Stimulated activated CD8-positive, alpha-beta memory T cell treated with anti-CD3 and anti-CD28 coated beads, Interleukin-7, amount 100 ng/mL, for 1 hour (primary cell): ENCODE measurements at places on chromosomes 6 and 20.

DNA sequence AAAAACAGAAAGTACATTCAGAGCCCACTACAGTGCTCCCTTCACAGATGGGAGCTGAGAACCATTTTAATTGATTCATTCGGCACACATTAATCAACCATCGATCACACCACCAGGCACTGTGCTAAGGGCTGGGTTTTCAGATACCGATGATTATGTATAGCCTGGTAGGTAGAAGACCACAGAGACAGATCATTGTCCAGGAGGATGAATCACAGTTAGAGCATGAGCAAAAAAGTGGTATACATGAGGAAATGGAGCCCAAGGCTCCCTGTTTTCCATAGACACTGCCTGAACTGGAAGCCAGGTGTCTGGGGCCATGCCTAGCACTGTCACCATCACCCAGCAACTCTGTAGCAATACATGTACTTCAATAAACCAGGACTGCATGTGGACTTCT, 9.0 kb upstream of the PRDM1 start:
- no peak for DNase-seq

DNA sequence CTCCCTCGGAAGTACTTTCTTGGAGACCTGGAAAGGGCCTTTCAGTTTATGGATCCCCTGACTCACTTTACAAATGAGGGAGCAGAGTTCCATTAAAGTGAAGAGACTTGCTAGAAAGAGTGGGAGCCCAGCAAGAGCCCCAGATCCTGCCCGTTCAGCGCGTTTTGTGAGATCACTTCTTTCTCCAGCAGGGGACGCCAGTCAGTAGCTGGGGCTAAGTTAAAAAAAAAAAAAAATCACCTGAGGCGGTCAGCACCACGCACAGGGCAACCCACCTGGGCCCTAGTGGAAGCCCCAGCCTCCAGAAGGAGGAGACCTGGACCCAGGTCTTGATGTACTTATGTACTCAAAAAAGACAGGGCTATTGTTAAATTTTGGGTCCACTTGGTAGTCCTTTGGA, 274.5 kb upstream of the RNF24 start:
- DNase-seq = no peak

DNA sequence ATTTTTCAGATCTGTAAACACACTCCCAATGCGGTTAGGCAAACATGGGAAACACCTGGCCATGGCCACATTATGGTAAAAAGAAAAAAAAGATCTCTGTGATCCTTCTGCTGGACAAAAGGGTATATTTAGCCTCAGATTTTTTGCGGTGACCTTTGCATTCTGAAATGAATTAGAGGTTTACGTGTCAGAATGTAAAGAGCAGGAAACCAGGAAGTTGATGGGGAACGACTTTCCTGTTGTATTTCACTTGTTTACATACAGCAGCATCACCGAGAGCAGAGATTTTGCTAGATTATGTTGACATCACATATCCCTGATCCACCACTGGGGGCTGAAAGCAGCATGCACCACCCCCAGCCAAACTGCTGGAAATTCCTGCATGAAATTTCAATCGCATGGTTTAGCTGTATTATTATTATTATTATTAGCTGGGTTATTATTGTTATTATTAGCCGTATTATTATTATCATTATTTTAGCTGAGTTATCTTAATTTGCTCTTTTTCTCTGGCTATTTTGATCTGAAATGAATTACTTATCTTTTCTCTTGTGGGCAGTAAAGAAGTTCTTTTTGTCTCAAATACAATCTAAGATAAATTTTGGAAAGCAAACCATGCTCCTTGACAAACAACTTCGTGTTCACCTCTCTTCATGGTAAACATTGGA, 189.4 kb downstream of the ZFP64 start:
- no peak for DNase-seq

DNA sequence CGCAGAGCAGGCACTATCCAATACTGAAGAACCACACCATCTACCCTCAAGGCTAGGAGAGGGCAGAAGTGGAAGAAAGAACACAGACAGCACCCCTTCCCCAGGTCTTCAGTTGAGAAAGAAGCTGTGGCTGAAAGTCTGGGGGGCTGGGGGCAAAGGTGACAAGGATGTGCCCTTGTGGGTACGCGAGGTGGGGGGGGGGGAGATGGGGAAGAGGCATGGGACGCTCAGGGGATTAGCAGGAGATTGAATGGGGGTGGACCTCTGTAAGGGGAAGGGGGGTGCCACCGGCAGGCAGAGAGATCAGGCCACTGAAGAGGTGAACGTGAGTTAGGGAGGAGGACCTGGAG, 1.1 kb downstream of the B4GALT5 start:
- DNase-seq = no peak

DNA sequence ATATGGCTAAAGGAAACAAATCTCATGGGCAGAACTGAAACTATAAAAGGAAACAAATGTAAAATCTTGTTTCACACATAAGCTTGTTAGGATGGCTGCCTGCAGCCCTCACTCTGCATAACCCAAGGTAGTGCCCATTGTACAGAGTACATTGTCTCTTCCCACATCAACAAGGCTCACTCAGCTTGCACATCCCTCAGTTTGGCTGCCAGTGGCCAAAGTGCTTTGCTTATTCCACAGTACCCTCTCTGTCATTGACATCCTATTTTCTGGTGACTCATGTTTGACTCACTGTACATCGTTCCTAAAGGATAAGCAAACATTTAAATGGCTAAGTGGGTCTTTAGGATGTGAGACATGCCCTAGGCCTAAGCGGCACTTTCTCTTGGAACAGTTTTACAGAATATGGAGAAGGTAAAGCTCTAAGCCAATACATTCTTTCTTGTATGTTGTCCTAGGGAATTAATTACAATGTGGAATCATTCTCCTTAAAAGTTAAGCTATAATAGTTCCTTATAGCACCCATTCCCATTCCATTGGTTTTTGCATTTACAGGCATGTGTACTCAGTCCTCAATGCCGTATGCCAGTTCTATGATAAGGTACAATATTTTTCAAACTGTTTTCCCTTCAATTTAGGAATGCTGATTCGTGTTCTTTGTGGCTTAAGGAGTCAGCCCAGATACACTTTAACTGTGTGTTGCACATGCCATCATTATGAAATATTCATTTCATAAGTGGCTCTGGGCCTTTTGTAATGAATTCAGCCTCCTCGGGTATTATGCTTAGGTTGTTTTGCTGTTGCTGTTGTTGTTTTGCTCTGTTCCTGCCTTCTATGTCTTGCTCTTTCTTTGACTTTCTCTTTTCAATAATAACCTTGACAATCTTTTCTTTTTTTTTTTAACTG, 5.5 kb downstream of the ANKEF1 start:
- DNase-seq = no peak

DNA sequence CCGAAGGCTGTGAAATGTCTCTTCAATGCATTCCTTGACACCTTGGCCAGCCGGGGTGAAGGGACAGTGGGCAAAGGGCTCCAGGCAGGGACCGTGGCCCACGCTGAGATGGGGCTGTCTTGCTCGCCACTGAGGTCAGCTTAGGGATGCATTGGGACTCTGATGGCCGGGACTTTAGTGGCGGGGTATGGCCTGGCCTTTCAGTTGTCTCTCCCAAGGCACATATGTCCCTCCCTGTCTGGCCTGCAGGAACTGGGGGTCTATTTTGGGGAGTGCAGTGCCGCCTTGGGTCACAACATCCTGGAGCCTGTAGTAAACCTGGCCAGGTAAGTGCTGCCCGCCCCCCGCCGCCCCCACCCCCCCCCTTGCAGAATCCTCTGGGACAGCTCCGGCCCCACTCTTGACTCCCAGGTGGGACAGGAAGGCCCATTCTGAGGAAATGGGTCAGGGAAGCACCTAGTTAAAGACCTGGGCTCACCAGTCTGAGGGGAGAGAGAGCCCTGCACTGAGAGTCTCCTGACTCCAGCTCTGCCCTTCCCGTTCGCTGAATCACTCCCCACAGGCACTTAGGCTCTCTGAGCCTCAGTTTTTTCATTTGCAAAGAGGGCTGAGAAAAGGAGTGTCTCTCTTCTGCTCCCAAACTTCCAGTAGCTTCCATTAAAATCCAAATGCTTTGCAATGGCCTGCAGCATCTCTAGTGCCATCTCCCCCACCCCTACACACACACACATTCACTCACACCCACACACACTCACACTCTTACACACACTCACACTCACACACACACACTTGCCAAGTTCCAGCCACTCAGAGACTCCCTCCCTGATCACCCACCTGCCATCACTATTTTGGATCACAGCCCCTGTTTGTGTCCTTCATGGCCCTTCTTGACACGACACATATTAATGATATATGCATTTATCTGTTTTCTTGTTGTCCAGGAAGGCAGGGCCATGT, 33.1 kb downstream of the RAB44 start:
- DNase-seq = no peak

DNA sequence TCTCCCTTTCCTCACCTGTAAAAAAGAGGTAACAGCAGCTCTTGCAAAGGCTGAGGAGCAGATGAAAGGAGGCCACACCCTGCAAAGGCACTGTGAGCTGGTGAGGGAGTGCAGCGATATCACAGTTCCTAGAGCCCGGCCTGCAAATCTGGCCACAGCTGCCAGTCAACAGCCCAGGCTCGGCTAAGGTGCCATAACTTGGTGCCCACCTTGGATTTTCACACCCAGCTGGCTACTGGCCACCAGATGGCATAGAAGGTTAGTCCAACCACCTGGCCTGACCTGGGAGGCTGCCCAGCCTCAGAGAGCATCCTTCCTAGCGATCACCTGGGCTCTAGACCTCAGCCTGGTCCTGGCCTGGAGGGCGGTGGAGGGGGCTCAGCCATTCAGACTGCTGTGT, 46.8 kb downstream of the KCNB1 start:
- no peak for DNase-seq

DNA sequence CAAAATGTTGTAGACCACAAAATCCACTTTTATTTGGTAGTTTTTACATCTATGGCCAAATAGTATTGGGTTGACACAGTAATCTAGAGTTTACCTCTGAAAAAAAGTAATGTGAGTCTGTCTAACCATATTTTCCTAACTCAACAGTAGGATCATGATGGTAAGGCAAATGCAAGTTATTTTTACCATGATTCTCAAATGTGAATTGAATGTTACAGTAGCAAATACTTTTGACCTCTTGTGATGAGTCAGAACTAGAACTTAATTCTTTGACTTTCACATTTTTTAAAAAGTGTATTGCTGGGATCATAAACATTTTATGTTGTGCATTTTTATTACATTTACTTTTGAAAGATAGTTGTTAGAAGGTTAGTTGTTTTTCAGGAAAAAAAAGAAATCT, 22.0 kb downstream of the RNF146 start:
- no peak for DNase-seq

GRCh38 chr20:50267041-50267865, 76.6 kb downstream of the CEBPB start:
- no peak for DNase-seq

DNA sequence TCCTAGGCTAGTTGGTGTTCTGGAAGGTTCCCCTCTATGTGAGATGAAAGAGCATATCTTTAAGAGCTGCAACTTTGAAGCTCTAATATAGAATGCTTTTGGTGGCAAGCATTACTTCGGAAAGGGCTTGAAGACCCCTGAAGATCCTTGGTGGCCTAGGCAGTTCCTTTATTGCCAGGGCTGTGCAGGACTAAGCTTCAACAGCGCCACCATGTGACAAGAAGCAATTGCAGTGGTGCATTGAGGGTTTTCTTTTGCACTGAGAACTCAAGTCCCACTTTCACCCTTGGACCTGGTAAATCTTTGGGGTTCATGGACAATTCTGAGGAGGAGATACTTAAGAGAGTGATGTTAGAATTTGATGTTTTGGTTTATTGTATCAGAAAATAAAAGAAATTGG, 237.4 kb upstream of the GMDS start:
- no peak for DNase-seq

DNA sequence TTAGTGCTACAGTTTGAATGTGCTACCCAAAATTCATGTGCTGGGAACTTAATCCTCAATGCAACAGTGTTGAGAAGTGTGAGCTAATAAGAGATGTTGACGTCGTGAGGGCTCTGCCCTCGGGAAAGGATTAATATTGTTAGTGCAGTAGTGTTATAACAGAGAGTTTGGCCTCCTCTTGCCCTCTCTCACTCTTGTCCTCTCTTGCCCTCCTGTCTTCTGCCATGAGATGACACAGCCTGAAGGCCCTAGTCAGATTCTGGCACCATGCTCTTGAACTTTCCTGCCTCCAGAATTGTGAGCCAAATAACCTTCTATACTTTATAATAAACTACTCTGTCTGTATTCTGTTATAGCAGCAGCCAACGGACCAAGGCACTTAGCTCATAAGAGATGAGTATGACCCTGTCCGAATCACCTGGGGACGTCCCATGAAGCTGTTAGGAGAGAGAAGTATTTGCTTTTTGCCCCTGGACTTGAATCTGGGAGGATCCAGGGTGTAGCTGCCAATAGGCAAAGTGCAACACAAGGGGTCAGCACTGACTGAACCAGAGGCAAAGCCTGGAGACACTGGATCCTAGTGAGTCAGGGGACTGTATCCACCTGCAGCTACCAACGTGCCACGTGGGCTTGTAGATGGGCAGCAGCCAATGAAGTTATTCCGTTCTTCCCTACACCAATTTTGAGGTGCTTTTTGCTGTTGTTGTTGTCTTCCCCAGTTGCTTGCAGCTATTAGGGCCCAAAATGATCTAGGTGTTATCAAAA, 233.7 kb downstream of the THBS2 start:
- DNase-seq = no peak

- peak; percentile 5 for DNase-seq
Observed at GRCh38 chr20:728256-728944, 39.9 kb downstream of the SLC52A3 start.

- no peak for DNase-seq
Observed at GRCh38 chr6:71049198-71049770, 92.4 kb upstream of the B3GAT2 start.

DNA sequence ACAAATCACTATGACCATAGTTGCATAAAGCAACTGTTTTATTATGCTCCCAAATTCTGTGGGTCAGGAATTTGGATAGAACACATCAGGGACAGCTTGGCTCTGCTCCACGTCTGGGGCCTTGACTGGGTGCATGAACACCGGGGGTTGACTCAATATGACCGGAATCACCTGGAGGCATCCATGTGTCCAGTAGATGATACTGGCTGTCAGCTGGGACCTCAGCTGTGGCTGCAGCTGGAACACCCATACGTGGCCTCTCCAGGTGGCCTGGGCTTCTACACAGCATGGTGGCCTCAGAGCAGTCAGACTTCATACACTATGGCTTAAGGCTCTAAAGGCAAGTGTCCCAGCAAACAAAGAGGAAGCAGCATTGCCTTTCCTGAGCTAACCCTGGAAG, 113.4 kb downstream of the NRN1 start:
- no peak for DNase-seq

DNA sequence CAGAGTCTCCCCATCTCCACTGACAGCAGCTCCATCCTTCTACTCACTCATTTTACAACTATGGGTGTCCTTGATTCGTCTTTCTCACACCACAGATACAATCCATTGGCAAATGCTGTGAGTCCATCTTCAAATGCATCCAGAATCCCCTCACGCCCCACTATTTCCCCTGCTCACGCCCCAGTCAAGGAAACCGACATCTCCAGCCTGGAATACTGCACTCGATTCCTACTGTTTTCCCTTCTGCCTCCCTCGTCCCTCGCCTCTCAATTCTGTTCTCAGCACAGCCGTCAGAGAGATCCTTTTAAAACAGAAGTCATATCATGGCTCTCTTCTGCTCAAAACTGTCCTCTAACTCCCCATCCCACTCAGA, 4.7 kb downstream of the HLA-B start:
- DNase-seq = no peak
